HT1080 (cell line): ENCODE measurements at places on chromosomes 3 and 15.

DNA sequence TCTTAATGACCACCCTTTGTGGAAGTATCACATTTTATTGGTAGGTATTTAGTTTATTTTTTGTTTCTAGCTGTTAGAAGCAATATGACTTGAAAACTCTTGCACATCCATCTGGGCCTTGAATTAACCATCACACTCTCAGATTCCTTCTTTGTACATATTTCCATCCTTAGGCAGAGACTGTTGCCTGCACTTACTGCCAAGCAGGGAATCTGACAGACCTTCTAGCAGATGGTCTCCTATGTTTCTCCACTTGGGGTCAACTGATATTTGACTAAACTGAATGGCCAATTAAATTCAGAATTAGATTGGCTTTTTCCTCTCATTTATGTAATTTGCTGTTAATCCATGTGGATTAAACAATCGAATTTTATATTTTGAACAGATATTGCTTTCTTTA, 324.9 kb upstream of the TGFBR2 start:
- DNase-seq, result no peak

- peak; percentile 38 for DNase-seq
Observed at GRCh38 chr15:68431792-68432401, at the start of gene ITGA11. Gene ITGA11 (minus strand): TSS chr15:68432163. CDS start chr15:68432066, 97 bp downstream.

DNA sequence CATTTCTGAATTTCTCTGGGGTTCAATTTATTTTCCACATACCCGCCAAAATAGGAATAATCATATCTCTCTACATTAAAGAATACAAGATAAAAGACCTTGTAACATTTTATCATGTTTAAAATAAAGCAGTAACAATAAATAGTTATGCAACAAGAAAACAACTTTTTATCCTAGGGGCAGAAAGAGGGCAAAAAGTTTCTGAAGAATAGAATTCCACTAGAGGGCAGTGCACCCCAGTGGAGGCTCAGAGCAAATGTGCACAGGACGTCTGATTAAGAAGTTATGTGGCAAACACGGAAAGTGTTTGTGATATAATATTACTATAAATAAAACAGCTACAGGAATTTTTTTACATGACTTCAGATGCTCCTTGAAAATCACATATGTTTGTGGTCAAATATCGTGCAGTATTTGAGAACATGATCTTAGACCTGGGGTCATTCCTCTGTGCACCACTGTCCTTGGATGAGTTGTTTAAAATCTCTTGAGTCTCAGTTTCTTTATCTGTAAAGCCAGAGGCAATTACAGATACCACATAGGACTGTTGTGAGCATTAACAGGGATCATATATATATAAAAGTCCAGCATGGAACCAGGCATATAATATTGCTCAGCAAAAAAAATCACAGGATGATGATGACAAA, 13.2 kb upstream of the PIK3R4 start:
- DNase-seq, result peak; percentile 74

DNA sequence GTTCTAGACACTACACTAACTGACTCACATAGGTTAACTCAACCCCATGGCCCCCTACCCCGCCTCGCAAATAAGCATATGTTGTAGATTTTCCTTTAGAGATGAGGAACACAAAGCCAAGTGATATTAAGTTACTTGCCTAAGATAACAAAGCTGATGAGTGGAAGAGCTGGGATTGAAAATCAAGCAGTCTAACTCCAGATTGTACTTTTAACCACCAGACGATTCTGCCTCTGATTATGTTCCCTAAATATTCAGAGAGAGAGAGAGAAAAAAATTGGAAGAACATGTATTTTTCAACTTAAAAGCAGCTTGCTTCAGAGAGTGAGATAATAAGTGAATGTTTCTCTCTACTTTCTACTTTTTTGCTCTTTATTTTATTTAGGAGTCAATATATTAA, 66.9 kb upstream of the THBS1 start:
- DNase-seq, result no peak

GRCh38 chr3:41477399-41478014, 278.2 kb downstream of the CTNNB1 start:
- no peak for DNase-seq

DNA sequence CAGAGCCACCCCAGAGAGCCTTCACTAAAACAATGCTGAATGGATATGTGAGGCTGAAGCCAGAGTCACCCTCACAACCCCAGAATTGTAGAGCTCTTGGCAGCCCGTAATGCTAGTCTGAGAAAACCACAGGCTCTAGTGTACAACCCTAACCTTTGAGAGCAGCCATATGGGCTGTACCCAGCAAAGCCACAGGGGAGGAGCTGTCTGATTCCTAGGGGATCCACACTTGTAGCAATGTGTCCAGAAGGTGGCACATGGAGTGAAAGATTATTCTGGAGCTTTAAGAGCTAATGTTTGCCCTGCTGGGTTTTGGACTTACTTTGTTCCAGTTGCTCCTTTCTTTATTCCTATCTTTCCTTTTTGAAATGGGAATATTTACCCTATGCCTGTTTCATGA, 626.8 kb downstream of the GRM7 start:
- DNase-seq, result peak; percentile 4

GRCh38 chr3:183857863-183858262, 26.8 kb downstream of the PARL start:
- no peak for DNase-seq

DNA sequence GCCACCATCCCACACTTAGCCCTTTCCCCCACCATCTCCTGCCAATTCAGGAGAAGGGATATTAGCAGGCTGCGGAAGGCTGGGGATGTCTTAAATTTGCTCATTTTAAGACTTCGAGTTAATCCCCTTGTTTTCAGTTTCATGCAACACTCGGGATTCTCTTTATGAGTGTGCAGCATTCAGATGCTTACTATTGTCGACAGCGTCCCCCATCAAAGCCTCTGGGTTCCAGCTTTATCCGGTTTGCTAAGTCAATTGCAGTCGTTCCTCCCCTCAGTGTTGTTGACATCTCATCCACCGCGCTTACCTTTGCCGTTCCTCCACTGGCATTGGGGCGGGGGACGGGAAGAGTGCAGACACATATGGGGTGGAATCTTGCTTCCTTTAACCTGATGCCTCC, 220.2 kb downstream of the VPS13C start:
- no peak for DNase-seq

DNA sequence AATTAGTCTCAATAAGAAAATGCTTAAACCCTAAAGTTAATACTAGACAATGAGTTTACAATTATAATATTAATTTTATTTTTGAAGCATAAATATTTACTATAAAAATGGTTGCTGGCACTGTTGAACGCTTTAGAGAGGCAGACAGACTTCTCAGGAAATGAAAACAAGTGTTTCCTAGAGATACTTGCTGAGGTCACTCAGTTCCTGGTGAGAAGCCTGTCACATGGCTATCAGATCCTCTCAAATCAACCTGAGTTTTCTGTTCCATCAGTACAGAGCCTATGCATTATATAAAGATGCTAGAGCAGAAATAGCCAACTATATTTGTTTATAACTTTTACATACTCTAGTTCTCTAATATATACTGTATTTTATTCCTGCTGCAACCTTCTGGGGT, 109.2 kb downstream of the MYO5A start:
- DNase-seq, result no peak

DNA sequence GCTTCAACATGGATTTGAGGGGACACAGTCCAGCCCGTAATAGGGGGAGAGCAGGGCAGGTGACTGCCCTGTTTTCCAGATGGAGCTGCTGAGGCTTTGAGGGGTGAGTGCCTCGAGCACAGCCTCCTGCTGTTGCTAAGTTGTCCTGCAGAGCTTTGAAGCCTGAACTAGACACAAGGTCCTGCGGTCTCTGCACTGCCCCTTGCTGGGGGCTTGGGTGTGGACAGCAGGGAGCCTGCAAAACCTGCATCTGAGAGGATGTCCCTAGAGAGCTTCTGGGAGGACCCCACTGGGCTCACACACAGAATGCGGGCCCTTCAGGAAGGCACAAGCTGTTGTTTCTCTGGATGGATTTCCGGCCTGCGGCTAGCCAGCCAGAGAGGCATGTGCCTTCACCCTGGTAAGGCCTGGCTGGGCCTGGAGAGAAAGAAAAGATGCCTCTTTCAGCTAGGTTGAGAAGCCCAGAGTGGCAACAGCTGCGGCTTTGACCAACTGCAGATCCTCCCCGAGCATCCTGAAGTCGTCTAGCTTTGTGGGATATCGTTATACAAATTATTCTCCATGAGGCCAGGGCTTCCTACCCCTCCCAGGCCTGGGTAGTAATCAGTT, 226.2 kb downstream of the SLCO3A1 start:
- DNase-seq, result no peak

DNA sequence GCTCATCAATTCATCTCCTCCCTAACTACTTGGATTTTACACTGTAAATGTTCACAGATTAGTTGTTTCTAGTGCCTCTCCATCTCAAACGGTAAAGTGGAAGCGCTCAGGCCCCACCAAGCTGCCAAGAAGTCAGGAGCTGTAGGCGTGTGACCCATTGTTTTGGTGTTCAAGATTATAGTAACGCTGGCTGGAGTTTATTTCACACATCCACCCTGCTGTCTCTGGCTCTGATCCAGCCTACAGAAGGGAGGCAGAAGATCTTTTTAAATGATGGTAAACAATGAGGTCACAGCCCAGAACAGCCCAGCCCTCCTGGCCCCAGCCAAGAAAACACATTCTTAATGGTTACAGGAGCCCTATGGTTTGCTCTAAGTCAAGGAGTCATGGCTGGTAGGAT, 25.7 kb upstream of the GALNT15 start:
- peak; percentile 36 for DNase-seq

- DNase-seq, result no peak
Observed at GRCh38 chr3:12522721-12523120, 22.6 kb downstream of the MKRN2OS start.

DNA sequence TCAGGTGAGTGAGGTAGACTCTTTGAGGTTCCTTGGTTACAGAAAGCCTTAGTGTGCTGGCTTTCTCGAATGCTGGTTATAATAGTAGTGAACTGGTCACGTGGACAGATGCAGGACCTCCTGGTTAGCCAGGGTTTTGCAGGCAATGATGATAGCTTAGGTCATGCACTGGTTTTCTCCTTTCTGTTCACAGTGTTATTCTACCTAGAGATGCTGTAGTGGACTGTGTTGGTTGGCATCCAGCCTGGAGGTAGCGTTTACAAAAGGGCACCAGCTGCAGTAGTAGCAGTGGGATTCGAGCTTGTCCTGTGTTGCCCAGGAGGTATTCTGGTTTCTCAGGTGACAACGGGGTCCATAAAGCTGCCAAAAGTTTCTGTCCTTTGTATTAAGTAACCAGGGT, 27.0 kb downstream of the PCCB start:
- no peak for DNase-seq

- no peak for DNase-seq
Observed at GRCh38 chr3:30628901-30629590, 22.6 kb downstream of the TGFBR2 start.

GRCh38 chr3:93961026-93961425, 12.7 kb downstream of the PROS1 start:
- DNase-seq, result no peak

DNA sequence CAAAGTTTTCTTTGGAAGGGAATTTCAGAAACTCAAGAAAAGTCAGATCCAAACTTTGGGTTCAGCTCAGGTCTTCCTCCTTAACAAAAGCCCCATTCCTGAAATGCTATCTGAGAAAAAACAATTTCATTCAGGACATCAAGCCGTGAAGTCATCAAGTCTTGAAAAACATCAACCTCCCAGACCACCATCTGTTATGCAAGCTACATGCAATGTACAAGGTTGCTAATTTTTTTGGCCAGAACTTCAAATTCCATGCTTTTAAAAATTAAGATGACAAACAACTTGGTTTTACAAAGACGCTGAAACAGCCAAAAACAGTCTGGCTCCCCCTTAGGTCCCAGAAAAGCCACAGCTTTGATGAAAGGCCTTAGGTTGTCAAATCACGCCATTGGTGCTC, 53.9 kb upstream of the WNT5A start:
- DNase-seq, result no peak

GRCh38 chr15:49232236-49232806, 62.3 kb downstream of the GALK2 start:
- DNase-seq, result no peak

GRCh38 chr3:155983834-155984474, 113.5 kb downstream of the GMPS start:
- no peak for DNase-seq

DNA sequence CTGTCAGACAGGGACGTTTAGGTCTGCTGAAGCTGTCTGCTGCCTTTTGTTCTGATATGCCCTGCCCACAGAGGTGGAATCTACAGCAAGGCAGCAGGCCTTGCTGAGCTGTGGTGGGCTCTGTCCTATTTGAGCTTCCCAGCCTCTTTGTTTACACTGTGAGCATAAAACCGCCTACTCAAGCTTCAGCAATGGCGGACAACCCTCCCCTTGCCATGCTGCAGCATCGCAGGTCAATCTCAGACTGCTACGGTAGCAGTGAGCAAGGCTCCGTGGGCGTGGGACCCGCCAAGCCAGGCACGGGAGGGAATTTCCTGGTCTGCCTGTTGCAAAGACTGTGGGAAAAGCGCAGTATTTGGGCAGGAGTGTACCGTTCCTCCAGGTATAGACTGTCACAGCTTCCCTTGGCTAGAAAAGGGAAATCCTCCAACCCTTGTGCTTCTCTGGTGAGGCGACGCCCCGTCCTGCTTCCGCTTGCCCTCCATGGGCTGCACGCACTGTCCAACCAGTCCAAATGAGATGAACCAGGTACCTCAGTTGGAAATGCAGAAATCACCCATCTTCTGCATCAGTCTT, 71.4 kb downstream of the SPSB4 start:
- DNase-seq, result no peak

- DNase-seq, result no peak
Observed at GRCh38 chr15:67082007-67082536, 16.7 kb downstream of the SMAD3 start.

DNA sequence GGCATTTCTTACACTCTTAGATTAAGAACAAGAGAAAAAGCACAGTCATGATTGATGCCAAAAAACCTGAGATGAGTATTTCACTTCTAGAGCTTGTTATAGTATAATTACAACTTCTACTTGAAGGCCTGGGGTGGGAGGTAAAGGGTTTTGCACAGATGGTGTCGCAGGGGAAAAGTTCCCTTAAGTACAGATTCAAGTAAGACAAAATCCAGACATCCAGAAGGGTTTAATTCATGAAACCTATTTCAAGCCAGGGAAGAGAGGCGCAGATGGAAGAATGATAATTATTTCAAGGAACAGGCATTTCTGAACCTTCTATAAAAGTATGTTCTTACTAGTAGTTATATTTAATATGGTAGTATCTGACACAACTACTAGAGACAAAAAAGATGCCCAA, 70.6 kb downstream of the TM4SF4 start:
- no peak for DNase-seq

- DNase-seq, result no peak
Observed at GRCh38 chr3:124091716-124092115, 99.8 kb upstream of the ROPN1 start.

- no peak for DNase-seq
Observed at GRCh38 chr3:184039414-184039813, 7.9 kb downstream of the HTR3D start.
